Posterior vena cava (tissue), 2 donors: ENCODE measurements at places on chromosomes 2 and 18.

DNA sequence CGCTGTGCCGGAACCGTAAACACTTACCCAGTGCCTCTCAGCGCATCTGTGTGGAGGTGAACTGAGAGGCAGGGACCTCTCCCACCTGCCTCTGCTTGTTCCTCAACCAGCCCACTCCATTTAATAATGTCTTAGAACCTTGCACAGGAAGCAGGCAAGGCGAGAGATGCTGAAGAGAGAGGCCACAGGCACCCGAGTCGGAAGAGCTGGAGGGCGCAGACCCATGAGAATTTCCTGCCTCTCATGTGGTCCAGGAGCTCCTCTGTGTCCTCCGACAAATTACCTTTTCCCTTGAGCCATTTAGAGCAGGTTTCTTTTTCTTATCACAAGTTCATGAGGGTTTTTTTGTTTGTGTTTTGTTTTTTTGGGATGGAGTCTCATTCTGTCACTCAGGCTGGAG, 4.9 kb upstream of the RFX8 start:
- DNase-seq = no peak

- DNase-seq = no peak
These were observed 75.6 kb upstream of the FZD5 start for GRCh38 chr2:207845202-207845864.

DNA sequence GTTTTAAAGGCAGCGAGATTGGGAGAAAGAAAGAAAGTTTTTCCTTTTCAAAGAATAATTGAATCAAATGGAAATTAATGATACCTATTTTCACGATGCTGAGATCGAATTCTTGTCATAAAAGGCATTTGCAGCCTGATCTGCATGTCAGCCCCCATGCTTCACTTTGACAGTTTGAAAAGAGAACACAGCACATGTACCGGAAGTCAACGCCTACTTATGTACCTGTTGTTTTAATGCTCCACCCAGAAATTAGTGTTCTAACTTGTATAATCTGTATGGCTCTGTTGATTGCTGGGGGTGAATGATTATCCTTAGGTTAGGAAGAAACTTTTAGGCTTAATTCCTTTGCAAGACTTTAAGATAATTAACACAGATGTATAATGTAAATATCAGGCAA, 31.0 kb downstream of the EEF1B2 start:
- no peak for DNase-seq

DNA sequence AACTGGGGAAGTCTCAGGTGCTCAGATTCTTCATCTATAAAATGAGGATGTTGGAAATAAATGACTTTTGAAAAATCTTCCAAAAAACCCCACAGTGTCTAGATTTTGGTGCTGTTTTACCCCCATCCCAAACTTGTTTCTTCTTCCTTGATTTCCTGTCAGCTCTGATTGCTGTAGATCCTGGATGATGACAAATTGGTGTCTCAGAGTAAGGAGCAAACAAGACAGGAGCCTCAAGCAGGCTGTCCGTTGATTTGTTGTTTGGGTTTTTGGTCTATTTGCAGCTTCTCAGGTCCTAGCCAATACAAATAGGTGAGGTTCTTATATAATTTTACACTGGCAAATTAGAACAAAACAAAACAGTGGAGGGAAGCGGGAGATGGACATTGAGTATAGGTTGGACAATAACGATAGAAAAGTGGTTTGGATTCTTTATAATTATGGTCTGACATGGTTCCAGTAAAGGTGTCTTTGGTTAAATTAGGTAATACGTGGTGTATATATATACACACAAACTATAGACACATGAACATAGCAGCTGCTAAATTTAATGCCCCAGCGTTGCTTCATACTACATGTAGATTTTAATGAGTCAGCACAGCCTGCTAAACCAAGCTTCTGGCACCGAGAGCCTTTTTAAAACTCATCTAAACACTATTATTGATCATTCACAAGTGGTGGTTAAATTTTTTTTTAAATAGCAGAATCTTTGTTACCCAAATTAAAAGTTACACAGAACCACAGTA, 142.5 kb downstream of the FMNL2 start:
- DNase-seq = no peak

- peak; percentile 73 for DNase-seq
These were observed 941 bp downstream of the ZAP70 start for GRCh38 chr2:97714084-97714949.

- no peak for DNase-seq
These were observed 3.7 kb upstream of the PCBP1 start for GRCh38 chr2:70083344-70084156.

- no peak for DNase-seq
These were observed 84.3 kb downstream of the MGAT5 start for GRCh38 chr2:134338208-134338607.

- DNase-seq = no peak
These were observed 74.4 kb upstream of the TRIB2 start for GRCh38 chr2:12642332-12642731.

GRCh38 chr2:85642725-85643124, 25.3 kb downstream of the SFTPB start:
- no peak for DNase-seq

DNA sequence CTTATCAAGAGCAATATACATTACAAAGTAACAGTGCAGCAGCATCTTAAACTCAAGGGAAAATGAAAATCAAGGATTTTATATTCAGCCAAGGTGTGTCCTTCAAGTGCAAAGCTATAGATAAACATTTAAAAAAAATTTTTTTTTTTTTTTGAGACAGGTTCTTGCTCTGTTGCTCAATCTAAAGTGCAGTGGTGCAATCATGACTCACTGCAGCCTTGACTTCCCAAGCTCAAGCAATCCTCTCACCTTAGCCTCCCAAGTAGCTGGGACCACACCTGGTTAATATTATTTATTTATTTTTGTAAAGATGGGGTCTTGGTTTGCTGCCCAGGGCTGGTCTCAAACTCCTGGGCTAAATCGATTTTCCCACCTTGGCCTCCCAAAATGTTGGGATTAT, 9.0 kb downstream of the CDKL4 start:
- no peak for DNase-seq

GRCh38 chr2:161825429-161825828, 201.2 kb downstream of the SLC4A10 start:
- no peak for DNase-seq

DNA sequence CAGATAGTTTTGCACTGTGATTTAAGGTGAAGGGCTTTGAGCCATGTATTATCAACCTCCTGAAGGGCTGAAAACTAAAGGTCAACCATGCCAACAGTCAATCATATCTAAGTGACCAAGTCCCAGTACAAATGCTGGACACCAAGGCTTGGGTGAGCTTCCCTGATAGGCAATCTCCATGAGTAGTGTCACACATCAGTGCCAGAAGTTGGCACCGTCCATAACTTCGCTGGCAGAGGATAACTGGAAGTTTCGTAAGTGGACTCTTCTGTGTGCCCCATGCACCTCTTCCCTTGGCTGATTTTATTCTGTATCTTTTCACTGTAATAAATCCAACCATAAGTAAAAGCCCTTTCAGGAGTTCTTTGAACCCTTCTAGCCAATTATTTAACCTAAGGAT, 13.2 kb downstream of the REV1 start:
- no peak for DNase-seq

- DNase-seq = no peak
These were observed 43.8 kb downstream of the DCDC2C start for GRCh38 chr2:3747032-3747654.

- DNase-seq = no peak
These were observed 55.1 kb upstream of the MAP4K3 start for GRCh38 chr2:39492095-39492590.

GRCh38 chr18:32271672-32272208, 81.9 kb downstream of the MEP1B start:
- no peak for DNase-seq

DNA sequence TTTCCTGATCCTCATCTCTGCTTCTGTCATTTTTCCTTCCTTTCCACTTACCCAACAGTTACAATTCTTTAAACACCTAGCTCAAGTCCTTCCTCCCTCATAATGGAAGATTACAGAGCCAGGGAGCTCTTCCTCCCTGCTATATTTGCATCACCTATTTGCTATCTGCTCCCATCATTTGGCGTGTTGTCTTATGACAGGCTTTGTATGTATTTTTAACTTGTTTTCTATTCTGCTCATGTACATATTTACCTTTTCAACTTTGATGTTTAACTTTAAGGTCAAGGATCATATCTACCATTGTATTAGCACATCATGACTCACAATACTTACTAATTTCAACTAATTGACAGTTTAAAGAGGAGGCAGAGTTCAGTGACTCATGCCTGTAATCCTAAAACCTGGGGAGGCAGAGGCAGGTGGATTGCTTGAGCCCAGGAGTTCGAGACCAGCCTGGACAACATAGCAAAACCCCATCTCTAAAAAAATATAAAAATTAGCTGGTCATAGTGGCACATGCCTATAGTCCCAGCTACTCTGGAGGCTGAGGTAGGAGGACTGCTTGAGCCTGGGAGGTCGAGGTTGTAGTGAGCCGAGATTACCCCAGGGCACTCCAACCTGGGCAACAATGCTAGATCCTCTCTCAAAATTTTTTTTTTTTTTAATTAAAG, 308.0 kb upstream of the STON1 start:
- no peak for DNase-seq

DNA sequence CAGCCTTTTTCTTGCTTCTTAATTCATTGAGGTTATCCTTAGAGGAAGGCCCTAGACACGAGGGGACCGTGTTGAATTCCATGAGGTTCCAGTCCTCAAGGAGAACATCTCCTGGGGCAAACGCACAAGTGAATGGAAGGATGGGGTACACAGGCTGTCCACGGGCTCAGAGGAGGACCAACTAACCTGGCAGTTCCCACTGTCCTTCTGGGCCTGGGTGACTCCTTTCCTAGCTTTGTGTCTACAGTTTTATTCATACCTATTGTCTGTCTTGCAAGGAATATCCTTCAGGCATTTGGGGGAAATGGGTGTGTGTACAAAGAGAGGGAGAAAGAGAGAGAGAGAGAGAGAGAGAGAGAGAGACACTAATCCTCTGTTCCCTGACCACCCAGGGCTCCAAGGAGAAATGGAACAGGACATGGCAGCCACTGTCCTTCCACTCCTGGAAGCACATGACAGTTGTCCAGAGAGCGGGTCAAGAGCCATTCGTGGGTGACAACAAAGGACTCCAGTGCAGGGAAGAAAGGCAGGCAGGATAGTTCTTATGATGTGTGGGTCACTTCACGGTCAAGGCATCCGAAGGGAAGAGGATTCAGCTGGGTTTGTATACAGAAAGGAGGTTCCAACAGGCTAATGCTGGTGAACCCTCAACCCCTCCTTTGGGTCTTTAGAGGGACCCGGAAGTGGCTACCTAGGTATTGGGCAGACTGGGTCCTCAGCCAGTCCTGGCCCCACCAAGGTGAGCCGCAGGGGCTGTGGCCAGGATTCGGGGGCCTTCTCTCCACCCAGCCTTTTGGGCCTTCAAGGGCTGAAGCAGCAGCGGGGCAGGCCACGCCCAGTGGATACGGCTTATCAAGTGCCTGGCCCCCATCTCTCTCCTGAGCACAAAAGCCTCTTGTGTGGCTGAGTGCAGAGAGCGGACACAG, 150.6 kb downstream of the MYCN start:
- DNase-seq = no peak

- DNase-seq = no peak
These were observed 115.8 kb upstream of the SIX3 start for GRCh38 chr2:44825702-44826101.

- no peak for DNase-seq
These were observed 6.3 kb downstream of the RAB12 start for GRCh38 chr18:8615397-8616027.

DNA sequence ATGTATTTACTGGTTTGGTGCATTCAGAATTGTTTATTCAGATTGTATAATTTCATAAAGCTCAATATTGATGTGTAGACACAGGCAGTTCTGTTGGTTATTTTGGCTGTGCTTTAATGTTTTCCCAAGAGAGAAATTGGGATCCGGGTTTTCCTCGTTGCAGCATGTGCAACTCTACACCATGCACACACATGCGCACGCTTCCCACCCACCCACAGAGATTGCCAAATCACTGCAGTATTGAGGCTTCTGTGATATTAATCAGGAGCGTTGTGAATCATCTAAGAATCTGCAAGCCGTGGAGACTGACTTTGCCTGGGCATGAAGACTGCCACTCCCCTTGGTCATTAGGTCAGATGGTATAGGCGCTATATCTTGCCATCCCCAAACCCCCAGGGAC, 571.5 kb downstream of the SLC4A3 start:
- DNase-seq = no peak

DNA sequence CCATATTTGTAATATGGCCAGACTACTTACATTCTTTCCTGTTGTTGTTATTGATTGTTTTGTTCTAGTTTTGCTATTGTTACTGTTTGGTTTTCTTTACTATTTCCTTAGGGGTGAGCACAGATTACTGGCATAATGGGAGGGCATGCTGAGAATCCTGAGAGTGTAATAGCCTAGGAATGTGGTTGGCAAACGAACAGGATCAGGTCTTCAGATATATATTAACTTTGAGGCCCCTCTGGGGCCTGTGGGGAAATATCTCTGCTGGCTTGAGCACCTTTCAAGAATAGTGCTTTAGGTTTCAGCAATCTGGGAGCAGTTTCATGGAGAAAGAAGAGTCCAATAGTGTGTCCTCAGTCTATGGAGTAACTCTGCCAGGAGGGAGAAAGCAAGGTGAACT, 144.4 kb downstream of the THSD7B start:
- no peak for DNase-seq

DNA sequence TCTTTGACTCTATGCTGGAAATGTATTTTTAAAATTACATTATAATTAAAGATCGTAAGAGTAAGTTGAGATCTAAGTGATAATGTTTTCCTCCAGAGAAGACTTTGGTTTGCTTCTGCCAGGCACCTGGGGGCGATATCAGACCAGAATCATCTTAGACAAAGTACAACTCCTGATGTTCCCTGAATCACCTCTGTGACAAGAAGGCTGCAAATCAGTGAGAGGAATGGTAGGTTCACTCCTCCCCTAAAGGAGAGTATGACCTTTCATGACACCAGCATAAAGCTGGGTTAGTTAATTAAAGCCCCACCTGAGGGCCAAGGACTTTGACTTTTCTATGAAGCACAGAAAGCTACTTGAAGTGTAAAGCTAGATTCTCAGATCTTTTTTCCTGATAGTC, 114.4 kb upstream of the DTNA start:
- DNase-seq = no peak

DNA sequence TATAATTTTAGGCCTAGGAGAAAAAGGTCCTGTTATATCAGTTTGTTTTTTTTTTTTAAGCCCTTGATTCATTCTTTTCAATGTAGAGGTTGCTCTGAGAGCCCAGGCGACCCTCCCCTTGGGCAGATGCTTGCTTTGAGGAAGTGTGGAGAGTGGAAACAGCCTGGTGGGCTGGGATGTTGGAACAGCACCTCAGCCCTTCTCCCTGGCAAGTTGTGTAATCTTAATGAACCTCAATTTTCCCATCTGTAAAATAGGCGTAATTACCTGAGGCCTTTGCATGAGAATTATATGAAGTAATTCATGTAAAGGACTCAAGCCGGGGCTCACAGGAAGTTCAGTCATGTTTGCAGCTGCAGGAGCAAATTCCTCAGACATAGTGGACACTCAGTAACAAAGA, 49.7 kb upstream of the POMC start:
- DNase-seq = no peak
